ENCODE measurements at places on chromosomes 7 and 10.

GRCh38 chr7:32891043-32891799 lies at the start of gene KBTBD2:
Gene KBTBD2 (minus strand): TSS chr7:32891760. CDS start chr7:32879604, 12,156 bp downstream.
- DNase-seq = peak; percentile 37

DNA sequence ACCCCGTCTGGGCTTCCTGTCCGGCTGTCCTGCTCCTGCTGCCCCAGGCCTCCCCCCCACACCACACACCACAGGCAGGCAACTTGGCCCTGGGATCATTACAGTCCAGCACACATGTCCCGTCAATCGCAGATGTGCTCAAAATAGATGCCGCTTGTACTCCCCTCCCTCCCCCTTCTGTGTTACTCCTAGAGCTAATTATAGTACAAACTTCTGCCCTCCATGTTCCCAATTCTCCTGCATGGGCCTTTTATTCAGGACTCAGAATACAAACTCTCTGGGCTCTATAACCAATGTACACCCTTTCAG lies at the start of gene SYNPO2L:
SYNPO2L (minus strand) TSS at position 40 of the 309 bp plus-strand sequence. CDS start 107 bp downstream, outside the sequence.
- DNase-seq = no peak

GRCh38 chr7:36638140-36638539 lies 86.2 kb downstream of the AOAH start:
- peak; percentile 11 for DNase-seq

GRCh38 chr7:18927134-18927533 lies 190.3 kb downstream of the TWIST1 start:
- DNase-seq = no peak

DNA sequence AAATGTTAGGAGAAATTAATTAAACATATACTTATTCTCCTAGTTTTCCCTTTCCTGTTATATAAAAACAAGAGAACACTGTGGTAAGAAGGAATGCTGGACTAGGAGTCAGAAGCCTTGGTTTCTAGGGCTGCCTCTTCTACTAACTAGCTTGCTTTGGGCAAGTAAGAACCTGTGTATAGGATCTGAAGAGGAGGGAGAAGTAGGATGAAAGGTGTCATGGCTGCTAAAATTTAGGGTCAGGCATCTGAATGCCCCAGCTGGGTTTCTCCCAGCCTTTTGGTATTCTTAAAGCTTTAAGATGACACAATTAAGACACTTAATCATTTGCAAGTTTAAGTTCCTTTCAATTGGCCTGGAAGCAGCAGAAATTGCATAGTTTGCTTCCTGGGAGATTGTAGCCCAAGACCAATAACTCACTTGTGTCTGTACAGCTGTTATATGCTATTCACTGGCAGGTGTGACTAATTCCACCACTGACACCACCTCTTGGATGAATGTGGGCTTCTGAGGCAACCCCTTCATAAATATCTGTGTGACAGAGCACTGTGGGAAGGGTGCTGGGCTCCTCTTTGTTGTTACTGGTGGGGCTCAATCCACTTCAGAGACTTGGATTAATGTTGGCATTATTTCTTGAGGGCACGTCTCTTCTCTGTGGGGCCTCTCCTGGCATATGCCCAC lies 137.2 kb downstream of the LRMDA start:
- DNase-seq = no peak

DNA sequence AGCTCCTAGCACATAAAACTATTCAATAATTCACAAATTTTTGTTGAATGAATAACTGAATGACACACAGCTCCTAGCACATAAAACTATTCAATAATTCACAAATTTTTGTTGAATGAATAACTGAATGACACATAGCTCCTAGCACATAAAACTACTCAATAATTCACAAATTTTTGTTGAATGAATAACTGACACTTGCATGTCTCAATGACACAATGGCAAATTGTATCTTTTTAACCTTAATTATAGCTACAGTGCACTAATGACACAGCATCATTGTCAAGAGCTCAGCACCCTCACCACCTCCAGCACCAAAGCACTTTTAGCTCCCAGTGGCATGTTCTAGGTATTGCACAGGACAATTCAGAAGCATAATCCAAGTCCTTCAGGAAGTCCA lies 131.6 kb downstream of the PDE1C start:
- no peak for DNase-seq

- DNase-seq = no peak
Observed at GRCh38 chr7:27812706-27813105, 72.7 kb downstream of the TAX1BP1 start.

- no peak for DNase-seq
Observed at GRCh38 chr10:27481486-27481885, 22.6 kb upstream of the RAB18 start.

- no peak for DNase-seq
Observed at GRCh38 chr10:107924458-107924857, 760.0 kb upstream of the SORCS1 start.

DNA sequence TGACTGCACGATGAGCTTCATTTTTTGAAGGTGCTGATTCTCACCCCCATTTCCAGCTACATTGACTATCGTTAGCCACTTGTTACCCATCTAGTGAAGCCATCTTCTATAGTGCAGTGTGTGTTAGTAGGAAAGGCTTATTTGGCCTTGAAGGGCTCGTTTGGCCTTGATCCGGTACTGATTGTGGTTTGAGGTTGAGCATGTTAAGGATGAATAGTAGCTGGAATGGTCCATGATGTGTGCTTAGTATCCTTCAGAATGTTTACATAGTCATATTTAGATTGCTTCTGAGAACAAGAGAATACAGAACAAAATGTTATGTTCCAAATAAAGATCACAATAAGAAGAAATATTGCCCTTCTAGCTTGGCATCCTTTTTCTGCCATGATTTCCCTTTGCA lies 591.5 kb downstream of the AUTS2 start:
- DNase-seq = peak; percentile 22

GRCh38 chr7:66779669-66780409 lies 39.3 kb downstream of the RABGEF1 start:
- DNase-seq = no peak

GRCh38 chr7:75995996-75996395 lies 1.6 kb upstream of the TMEM120A start:
- no peak for DNase-seq

DNA sequence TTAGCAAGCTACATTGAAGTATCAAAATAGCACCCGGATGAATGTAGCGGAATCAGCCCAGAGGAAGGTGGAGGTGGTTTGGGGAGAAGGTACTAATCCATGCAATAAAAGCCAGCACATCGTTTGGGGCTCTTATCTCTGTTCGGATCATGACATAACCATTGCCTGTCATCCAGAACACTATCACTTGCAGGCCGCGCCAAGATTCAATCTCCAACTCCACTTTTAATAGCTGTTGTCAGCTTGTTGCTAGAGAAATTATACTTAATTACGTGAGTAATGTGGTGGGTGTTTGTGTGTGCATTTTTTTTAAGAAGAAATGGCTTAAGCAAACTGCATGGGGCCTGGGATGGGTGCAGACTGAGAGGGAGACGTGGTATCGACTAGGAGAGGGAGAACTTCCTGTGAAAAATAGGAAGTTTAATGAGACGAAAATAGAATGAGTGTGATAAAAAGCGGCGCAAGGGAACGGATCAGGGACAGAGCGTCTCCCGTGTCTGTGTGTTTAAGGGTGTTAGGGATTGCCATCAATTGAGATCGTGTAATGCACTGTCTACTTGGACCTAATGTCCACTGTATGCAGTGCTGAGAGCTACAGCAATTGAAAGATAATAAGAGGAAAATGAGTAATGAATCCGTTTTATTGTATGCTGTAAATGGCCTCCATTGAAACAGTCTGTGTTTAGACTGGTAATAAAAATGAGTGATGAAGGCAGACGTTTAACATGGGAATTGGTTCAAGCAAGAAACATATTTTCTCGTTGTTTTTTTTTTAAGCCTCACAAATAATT lies 27.6 kb upstream of the SFMBT2 start:
- no peak for DNase-seq

GRCh38 chr7:156480671-156481070 lies 159.9 kb upstream of the RNF32 start:
- DNase-seq = peak; percentile 53

GRCh38 chr10:115827231-115828009 lies 445.6 kb downstream of the GFRA1 start:
- DNase-seq = no peak

DNA sequence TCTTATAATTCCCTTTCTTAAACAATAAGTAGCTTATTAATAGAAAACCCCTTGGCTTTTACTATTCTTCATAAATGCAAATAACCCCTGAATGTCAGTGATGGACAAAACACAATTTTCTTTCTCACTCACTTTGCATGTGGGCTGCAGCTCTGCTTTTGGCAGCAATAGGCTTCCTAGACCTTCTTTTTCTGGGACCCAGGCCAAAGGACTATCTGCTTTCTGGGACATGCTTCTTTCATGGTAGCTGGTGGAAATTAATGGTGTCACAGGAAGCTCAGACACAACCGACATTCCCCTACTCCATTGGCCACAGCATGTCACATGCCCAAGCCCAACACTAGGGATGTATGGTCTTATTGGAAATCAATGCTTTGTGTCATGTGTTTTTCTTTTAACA lies 134.3 kb upstream of the MDFIC start:
- DNase-seq = no peak

- DNase-seq = no peak
Observed at GRCh38 chr10:132138596-132138995, 48.2 kb upstream of the DPYSL4 start.

DNA sequence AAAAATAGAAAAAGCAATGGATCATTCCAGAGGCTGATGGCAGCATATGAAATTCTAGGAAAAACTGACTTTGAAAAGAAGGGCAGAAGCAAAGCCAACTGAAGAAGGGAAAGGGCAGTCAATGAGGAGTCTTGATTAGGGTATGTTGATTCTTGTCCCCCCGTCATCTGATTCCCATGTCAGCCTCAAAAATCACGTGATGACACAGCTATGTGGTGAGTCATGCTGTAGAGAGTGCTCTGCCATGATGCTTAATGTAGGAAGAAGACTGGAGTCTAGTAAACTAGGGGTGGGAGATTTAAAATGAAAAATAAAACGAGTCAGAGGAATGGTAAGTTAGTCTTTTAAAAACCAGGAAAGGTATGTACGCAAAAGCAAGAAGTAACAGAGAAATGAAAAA lies 3.9 kb upstream of the POU6F2 start:
- no peak for DNase-seq

GRCh38 chr10:69281507-69282413 lies 3.5 kb downstream of the HK1 start:
- no peak for DNase-seq

- peak; percentile 13 for DNase-seq
Observed at GRCh38 chr10:103276896-103277712, at the start of gene INA. Gene INA (plus strand): TSS chr10:103277138. CDS start chr10:103277212, 74 bp downstream.

GRCh38 chr7:67401492-67401891 lies 404.9 kb downstream of the TYW1 start:
- DNase-seq = no peak

DNA sequence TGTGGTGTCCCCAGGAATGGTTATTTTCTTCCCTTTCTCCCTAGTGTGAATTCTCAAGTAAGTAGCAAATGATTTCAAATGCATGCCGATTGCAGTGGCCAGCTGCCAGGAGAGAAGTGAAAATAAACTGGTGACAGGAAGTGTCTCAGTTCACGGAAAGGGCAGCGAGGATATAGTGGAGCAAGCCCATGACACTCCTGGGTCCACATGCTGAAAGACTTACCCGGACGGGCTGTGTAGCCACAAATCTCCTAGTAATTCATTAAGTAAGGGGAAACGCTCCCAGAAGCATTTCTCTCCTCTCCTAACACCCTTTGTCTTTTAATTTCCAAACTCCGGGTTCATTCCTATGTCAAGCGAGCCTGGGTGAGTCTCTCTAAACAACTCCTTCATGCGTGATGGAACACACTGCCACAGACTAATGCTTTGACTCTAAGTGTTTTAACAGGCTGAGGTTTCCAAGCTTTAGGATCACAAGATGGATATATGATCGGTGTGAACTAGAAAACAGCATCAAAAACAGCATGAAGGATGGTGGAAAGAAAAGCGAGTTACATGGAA lies 125.6 kb downstream of the CYP26A1 start:
- DNase-seq = no peak

GRCh38 chr7:73519867-73520672 lies 2.0 kb downstream of the BAZ1B start:
- DNase-seq = no peak

DNA sequence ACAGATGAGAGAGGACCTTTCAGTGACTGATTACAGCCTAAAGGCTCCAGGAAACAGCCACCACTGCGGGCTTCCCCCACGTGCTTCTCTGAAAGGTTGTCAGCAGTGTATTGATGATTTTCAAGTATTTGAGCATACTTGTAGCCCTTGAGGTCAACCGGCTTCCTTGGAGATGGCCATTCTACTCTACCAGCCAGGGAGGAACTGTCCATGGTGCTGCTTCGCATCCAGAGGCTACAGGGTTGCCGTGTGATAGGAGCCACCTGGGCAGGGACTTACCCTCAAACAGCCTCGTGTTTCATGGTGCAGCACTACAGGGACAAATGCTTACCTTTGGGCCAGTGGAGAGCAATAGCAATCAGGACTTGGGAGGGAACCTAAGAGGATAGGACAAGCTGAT lies 179.5 kb downstream of the DPP6 start:
- no peak for DNase-seq

DNA sequence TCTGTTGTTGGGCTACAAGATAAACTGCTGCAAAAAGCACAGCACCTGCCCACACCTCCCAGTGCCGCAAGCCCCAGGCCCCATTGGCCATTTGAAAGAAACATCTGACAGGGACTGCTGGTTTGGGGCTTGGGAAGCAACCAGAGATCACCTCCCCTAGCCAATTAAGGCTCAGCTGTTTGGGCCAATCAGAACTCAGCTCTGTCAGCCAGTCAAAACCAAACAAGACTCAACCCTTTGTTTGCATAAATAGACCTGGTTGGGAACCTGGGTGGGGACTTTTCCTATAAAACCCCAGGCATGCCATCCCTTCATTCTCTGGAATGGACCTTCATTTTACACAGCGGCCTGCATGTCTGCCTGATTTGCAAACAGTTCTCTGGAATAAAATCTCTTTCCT lies 17.2 kb upstream of the NME8 start:
- no peak for DNase-seq

GRCh38 chr10:17460756-17461155 lies 6.4 kb upstream of the ST8SIA6 start:
- DNase-seq = no peak

- DNase-seq = no peak
Observed at GRCh38 chr7:72437061-72437585, 25.0 kb upstream of the CALN1 start.

DNA sequence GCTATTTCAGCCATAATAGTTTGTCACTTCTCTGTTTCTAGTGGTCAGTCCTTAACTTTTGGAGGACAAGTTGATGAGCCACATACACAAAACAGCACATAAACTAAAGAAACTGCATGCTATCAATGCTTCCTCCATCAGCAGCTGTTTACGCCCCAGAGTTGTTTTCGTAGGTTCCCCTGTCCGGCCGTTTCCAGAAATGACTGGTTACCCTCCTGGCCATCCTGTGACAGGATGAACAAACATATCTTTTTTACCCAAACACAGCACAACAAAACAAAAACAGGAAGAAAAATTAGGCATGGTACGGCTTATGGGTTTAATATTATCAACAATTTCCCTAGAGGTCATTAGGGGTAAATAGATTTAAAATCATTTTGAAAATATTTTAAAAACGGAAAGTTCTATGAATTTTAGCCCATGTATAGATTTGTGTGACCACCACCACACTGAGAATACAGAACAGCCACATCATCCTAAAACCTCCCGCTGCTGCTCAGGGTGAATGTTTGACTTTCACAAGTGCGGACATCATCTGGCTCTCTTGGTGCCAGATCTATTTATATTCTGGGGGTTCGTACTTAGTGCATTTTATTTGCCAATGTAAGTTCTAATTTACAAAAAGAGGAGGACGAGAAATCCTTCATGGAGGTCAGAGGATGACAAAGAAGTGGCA lies 74.8 kb downstream of the HIPK2 start:
- DNase-seq = peak; percentile 47

All from NCI-H2029 treated with DMSO at 0.1 percent for 48 hours (cell line).